ENCODE measurements at places on chromosomes 7 and 10.
A peak's percentile ranks its signal among the peaks of the same experiment; 100 is the strongest.

DNA sequence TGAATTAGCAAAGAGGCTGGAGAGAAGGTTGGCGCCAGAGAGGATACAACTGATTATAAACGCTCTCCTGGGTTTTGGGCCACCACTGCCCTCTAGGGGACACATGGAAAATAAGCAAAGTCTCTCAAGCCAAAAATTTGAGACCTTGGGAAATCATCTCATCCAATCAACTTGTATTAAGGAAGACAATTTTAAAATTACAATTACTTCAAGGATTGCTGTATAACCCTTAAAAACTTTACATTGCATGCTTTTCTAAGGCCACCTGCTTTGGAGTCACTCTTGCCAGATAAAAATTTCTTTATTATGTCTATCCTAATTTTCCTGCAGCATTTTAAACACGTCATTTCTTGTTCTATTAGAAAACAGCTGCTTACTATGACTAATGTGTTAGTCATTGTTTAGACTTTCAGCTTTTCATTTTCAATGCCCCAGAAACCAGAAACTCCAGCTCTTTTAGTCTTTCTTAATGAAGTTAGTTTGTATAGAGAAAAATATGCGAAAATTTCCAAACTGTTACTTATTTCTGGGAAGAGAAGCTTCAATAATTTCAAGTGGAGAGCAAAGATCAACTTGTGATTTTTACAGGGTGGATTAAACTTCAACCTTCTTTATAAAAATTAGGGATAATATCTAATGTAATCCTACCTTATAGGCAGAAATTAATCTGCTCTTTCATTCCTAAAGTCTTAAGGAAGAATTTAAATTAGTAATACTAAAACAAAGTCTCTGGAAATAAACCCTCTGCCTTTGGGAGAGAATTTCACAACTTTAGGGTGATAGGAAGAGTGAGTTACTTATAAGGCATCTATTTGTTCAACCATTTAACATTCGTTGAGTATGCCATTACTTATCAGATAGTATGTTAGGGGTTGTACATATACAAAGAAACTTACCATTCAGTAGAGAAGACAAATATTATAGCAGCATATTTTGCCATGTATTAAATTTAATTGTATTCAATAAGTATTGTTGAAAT lies 20.6 kb upstream of the RHOBTB1 start:
- DNase-seq, result peak; percentile 24

GRCh38 chr7:100467638-100468373 lies 3.7 kb upstream of the SPACDR start:
- peak; percentile 50 for DNase-seq

- DNase-seq, result peak; percentile 63
Measured at GRCh38 chr7:154789404-154789803, 213.5 kb downstream of the PAXIP1 start.

GRCh38 chr10:46268076-46268881 lies 18.5 kb upstream of the ANTXRL start:
- no peak for DNase-seq
